HCT116 (cell line): ENCODE measurements at places on chromosomes 12 and 14.

GRCh38 chr12:57512665-57513064 lies 7.6 kb downstream of the DDIT3 start:
- DNase-seq = no peak

GRCh38 chr12:9674226-9674590 lies 4.7 kb downstream of the CLEC2D start:
- no peak for DNase-seq

DNA sequence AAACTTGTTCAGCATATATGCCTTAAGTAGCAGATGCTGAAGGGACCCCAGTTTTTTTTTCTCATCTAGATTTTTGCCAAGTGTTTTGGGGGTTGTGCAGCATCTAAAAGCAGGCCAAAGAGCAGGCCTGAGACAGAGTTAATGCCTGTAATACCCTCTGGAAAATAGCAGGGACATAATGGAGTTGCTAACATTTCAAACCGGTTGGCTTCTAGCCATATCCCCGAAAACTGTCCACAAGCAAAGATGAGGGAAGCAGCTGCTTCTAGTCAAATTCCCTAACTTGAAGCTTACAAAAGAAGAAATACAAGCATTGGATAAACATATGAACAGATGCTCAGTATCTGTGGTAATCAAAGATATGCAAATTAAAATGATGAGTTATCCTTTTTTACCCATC lies 52.1 kb upstream of the AEBP2 start:
- DNase-seq = no peak

DNA sequence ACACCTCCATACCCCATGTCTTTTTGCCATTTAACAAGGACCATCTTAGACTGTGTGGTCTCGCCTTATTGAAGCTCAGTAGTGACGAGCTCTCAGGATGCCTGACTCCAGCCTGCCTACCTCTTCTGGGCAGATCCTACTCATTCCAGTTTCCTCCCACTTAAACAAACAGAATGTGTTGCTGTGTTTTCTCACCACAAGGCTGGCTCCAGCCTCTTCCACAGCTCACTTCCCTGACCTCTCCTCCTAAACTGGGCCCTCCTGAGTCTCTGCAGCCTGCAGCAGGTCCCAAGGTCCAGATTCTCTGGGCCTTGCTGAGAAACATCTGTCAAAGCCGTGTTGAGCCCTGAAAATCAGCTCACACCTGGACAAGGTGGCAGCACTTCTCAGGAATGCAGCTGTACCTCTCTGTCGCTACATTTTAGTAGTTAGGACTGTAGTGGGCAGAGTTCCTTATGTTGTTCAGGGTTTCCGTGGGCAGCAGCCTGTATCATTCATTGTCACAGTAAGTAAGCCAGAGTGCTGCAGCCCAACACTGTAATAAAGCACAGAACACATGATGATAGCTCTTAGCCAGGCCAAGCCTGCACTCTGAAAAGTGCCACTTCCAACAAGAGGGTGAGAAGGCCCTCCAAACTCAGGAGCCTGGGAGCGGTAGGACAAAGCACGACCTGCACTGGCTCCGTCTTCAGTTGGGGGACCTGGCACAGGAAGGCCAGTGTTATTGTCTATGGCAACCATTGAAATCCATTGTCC lies 68.5 kb downstream of the NKX2-1 start:
- no peak for DNase-seq

DNA sequence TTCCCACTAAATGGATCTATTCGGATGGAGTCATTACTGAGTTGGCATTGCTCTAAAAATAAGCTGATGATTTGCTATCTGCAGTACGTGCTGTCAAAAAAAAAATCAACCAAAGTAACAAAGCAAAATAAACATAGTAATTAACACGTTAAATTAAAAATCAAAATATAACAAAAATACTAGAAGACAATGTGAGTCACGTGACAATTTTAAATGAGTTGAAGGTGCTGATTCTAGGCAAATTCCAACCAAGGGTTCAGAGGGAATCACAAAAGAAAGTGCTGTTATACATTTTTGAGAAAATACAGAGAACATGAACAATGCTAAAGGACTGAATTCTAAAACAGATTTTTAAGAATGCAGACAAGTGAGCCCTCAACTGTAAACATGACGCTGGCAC lies 45.2 kb upstream of the IFNG-AS1 start:
- DNase-seq = no peak

DNA sequence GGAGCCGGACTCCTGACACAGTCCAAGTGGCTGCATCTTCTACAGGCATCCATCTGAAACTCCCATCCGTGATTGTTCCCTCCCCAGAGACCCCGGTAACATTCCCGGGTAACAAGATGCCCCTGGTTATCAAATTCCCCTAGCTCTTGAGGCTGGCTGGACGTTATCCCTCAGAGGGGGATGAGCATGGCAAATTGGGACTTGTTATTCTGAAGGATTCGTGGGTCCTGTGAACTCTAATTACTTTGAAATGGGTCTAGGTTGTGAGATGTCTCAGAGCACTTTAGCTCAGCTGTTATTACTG lies 642 bp upstream of the PAN2 start:
- DNase-seq = no peak
